Stimulated activated CD4-positive, alpha-beta T cell treated with anti-CD3 and anti-CD28 coated beads, Interleukin-4, amount 100 ng/mL, for 48 hours (primary cell): ENCODE measurements at places on chromosomes 1 and 21.

- no peak for DNase-seq
Measured at GRCh38 chr21:19981938-19982337, 1016.3 kb upstream of the NCAM2 start.

DNA sequence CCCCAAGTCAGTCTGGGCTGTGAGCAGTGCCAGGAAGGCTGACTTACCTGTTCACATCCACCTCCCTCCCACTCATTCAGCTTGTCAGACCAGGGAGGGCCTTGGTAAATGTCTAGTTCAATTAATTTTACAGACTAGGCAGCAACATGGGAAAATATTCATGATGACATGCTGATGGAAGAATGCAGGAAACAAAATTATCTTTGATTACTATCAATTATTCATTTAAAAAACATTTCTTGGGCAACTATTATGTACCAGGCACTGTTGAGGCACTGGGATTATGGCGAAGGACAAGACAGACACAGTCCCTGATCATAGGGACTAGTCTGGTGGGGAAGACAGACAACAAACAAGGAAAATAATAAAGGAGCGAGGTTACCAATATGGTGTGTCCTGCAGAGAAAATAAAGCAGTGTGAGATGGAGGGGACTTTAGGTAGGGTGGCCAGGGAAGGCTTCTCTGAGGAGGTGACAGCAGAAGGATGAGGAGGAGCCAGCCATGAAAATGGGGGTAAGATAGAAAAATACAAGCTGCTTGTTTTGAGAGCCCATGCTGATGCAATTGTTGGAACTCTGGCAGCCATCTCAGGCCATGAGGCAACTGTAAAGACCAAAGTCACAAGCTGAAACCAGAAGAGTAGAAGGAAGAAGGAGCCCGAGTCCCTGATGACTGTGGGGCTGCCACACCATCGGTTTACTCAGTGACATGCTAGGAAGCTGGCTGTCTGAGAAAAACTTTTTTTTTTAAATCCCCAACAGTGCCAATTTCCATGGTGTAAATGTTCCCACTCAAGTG lies 14.0 kb downstream of the TRIM62 start:
- no peak for DNase-seq

DNA sequence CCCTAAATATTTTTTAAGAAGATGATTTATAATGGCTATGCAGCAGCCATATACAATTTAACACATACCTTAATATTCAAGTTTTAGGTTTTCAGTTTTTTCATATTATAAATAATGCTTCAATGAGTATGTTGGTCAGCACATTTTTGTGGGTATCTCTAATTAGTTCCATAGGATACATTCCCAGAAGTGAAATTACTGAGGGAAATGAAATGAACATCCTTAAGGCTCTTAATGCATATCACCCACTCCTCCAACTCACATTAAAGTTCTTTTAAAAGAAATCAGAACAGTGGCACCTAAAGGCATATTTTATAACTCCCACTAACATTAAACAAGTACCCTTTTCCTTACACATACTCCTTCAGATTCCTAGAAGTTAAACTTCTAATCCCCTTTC lies 56.1 kb downstream of the EYA3 start:
- no peak for DNase-seq

DNA sequence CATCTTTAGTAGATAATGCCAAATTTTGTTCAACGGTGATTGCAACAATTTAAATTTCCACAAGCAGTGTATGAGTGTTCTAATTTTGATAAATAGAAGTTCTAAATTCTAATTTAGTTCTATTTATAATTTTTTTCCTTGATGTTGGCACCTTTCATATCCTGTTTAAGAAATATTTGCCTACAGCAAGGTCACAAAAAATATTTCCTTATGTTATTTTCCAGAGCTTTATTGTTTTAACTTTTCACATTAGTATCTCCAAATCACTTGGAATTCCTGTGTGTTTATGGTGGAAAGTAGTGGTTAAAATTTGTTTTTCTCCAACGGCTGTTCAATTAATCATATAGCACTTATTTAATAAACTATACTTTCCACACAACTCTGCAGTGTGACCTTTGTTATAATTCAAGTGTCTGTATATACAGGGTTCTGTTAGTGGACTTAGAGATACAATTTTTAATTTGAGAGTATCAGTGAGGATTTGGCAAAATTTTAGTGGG lies 94.3 kb upstream of the CD55 start:
- DNase-seq = no peak

- no peak for DNase-seq
Measured at GRCh38 chr1:8438489-8438888, 120.6 kb downstream of the SLC45A1 start.

DNA sequence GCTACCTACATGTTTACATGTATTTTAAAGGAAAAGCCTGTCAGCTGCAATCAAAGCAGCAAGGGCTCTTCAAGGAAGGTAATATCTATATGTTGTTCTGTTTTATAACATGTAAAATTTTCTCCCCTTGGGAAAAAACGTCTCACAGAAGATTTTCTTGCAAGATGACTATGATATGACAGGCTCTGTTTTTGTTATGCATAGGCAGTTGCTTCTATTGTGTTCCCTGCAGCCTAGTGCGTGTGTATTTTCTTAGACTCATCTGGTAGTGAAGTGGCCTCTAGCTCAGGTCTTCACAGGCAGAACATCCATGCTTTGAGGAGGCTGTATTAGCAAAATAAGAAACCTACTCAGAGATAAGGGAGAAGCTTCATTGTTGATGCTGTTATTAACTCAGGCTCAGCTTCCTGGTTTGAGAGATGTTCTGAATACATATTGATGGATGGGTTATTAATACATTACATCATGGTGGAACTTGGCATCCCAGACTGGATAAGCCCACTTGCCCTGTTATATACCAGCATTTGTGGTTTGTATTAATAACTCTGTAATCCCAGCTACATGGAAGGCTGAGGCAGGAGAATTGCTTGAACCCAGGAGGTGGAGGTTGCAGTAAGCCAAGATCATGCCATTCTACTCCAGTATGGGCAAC lies 35.8 kb downstream of the LAMC1 start:
- no peak for DNase-seq

GRCh38 chr21:36030581-36031189 lies 29.6 kb downstream of the SETD4 start:
- DNase-seq = no peak

GRCh38 chr1:89917353-89917752 lies 77.6 kb upstream of the ZNF326 start:
- DNase-seq = no peak

GRCh38 chr1:225770561-225771248 lies 6.9 kb upstream of the SRP9 start:
- DNase-seq = no peak

- DNase-seq = no peak
Measured at GRCh38 chr1:25568090-25568833, 24.9 kb downstream of the LDLRAP1 start.

GRCh38 chr1:58412071-58412580 lies 134.4 kb downstream of the OMA1 start:
- no peak for DNase-seq

- DNase-seq = no peak
Measured at GRCh38 chr1:67489643-67490042, 59.4 kb upstream of the SERBP1 start.

- DNase-seq = peak; percentile 34
Measured at GRCh38 chr1:39788758-39789570, at the start of gene BMP8B. TSS of gene BMP8B (minus strand) at chr1:39788865. CDS start at chr1:39788485, 380 bp downstream.

- no peak for DNase-seq
Measured at GRCh38 chr21:34761758-34762330, 93.0 kb downstream of the CLIC6 start.

- no peak for DNase-seq
Measured at GRCh38 chr21:19684328-19684727, 1280.7 kb upstream of the TMPRSS15 start.

GRCh38 chr1:183780757-183781156 lies 24.2 kb upstream of the RGL1 start:
- DNase-seq = no peak

- DNase-seq = no peak
Measured at GRCh38 chr1:214792527-214793186, 189.7 kb downstream of the CENPF start.

GRCh38 chr1:40014812-40015594 lies 25.5 kb upstream of the CAP1 start:
- peak; percentile 10 for DNase-seq

- no peak for DNase-seq
Measured at GRCh38 chr1:17377325-17377953, 5.4 kb downstream of the PADI6 start.

DNA sequence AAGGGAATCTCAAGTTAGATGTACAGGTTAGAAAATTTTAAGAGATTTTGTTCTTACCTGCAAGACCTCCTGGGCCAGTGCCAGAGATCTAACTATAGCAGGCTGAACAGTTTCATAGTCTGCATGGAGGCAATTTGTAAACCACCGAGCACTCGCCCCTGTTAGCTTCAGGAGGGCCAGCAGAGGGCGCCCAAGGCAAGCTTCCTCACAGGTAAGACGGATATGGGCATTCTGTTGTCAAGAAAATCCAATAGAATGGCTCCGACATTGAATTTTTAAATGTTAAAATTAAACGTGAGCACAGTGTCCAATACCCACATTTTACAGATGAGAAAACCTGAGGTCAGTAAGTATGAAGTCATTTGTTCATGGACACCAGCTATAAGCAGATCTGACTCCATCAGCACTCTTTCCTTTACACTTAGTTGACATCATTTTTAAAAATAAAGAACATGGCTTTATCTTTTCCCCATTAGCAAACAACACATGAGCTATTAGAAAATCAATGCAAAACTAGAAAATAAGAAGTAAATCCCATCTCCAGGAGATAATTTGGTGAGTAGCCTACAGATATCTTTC lies 2.2 kb downstream of the REG4 start:
- peak; percentile 56 for DNase-seq

DNA sequence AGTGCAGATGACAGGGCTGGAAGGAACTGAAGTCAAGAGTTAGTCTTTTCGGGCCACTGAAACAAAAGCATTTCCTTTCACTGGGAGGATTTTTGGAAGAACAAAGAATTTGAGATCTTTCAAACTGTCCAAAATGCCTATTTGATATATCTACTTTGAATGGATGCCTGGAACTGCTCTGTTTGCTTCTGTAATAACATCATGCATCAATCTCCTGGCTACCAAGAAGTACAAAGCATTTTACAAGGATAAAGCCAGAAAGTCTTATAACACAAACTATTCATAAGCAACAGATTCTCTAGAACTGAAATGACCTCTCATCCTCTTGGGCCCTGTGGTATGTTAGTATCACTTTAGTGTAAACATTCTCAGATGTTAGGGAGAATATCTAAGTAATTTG lies 18.2 kb upstream of the RHOU start:
- DNase-seq = no peak

DNA sequence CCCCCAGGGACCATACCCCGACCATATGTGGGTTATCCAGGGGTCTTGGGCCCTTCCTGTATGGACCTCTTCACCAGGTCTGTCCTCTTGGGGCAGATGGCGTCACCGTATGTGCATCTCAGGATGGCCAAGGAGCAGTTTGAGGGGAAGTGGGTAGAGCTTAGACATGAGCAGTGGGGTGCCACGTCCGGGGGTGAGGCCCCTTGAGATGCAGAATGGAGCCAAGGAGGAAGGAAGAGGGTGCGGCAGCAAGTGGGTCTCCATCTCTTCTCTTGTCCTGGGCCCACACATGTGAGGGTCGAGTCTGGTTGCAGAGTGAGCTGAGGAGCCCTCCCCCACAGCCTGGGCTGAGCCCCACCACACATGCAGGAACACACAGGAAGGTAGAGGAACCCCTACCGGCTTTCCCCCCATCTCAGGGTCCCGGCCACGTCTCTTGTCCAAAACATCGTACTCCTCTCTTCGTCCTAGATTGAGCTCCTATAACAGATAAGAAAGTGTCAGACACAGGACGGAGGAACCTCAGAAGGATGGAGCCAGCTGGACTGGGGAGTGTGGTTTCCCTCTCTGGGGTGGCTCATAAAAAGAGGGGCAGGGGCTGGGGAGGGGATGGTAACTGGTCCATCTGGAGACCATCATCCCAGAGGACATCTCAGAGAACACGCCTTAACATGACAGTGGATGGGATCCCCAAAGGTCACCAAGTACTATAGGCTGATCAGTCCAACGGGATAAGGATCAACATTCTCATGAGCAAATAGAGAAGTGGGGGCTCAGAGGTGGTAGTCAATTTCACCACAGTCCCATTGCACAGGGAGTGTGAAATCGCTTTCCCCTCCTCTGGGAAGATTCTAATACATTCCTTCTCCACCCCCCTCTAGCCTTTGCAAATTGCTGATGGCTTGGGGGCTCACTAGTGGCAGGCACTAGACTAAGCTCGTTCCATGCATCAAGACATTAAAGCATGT lies 79.9 kb downstream of the CD247 start:
- DNase-seq = no peak

GRCh38 chr1:44371206-44371605 lies 16.1 kb upstream of the ERI3 start:
- DNase-seq = no peak

- no peak for DNase-seq
Measured at GRCh38 chr1:230122366-230123279, 55.6 kb downstream of the GALNT2 start.

GRCh38 chr1:920010-920409 lies 3.7 kb upstream of the SAMD11 start:
- DNase-seq = no peak

- no peak for DNase-seq
Measured at GRCh38 chr1:233828480-233828879, 76.0 kb upstream of the SLC35F3 start.

DNA sequence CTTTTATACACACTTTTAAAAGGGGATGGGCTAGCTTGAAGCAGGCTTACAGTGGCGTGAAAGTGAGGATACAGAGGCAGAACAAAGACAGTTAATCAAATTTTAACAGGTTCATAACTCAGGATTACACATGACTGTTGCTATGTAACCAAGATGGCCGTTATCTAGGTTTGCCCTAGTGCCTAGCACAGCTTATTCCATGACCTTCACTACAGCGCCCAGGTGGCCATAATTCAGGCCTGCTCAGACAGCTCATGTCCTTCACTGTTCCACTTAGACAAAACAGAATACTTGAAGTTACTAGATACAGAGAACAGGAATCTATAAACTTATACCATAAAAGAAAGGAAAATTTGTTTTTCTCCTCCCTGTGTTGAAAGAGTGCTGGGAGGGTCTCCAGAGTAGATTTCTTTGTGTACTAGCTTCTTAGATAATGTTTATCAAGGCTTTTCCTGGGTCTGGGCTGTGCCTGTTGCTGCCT lies 6.2 kb upstream of the SPRR2F start:
- DNase-seq = no peak

GRCh38 chr1:26417111-26417759 lies 6.6 kb downstream of the LIN28A start:
- DNase-seq = peak; percentile 78

DNA sequence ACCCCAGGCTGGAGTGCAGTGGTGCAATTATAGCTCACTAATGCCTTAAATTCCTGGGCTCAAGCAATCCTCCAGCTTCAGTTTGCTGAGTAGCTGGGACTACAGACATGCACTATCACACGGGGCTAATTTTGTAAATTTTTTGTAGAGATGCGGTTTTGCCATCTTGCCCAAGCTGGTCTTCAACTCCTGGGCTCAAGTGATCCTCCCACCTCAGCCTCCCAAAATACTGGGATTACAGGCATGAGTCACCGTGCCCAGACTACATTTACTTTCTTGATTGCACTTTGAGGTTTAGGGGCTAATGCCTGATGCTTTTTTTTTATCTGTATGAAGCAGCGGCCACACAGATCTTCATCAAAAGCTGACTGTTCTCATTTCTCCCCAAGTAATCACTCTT lies 124.6 kb downstream of the KIF26B start:
- DNase-seq = no peak
